ENCODE measurements at places on chromosomes 7 and 10.

GRCh38 chr10:133324857-133325260 is 11.8 kb downstream of the CALY start:
- peak; percentile 47 for DNase-seq

DNA sequence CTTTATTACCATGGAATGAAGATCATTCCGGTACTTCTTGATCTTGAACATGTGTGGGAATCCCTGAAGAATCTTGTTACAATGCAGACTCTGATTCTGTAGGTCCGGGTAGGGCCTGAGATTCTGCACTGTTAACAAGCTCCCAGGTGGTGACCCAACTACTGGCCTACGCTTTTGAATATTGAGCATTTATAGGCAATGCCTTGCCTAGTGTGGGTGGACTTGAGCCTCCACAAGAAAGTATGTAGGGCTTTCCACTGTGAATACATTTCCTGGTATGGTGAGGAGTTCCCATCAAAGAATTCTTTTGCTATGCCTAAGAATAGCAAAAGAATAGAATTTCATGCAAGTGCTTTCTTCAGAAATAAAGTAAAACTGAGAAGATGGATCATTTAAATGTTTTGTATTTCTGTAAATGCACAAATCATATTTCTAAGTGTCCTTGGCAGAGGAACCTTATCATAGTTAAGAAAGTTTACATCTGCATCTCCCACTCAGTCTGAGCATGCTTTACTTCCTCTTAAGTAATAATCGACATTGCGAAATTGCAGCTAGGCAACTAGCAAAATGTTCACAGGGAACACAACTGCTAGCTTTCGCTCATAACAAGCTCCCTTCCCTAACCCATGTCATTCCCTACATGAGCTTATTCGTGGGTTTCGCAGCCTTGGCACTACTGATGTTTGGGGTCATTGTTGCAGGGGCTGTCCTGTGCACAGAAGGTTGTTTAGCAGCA is 71.4 kb downstream of the AHR start:
- no peak for DNase-seq

GRCh38 chr7:158133515-158134271 is 453.9 kb downstream of the PTPRN2 start:
- DNase-seq, result no peak

- no peak for DNase-seq
Observed at GRCh38 chr7:101893341-101894082, 76.1 kb downstream of the CUX1 start.

GRCh38 chr7:29296421-29296820 is 101.8 kb downstream of the CHN2 start:
- no peak for DNase-seq

DNA sequence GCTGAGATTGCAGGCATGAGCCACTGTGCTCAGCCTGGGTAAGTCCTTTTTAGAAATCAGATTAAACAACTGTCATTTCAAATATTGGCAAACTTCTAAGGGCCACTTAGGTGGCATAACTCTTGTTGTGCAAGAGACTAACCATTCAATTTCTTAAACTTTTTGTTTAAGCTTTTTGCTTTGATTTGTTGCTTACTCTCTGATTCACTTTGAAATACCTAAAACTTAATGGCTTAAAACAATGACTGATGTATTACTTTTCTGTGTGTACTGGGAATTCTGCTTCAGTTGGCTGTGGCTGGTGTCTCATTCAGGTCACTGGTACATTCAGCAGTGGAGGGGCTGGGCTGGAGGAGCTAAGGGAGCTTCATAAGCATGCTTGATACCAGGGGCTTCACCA is 28.9 kb downstream of the ZNF25 start:
- DNase-seq, result no peak

DNA sequence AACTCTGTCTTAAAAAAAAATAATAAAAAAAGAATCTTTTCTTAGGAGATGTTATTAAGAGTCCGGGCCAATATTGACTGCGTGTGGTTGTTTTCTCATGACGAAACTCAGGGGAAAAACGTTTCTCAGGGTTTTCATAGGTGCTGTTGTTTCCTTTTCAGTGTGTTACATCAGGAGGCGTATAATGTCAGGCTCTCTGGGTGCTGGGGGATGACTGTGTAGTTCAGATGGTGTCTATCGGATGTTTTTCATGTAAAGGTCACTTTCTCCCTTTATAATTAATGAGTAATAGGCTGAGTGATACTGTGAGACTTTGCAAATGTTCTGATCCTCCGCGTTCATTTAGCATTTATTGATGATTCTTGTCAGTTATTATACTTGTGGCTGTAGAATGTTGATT is 84.1 kb downstream of the TAF3 start:
- no peak for DNase-seq

DNA sequence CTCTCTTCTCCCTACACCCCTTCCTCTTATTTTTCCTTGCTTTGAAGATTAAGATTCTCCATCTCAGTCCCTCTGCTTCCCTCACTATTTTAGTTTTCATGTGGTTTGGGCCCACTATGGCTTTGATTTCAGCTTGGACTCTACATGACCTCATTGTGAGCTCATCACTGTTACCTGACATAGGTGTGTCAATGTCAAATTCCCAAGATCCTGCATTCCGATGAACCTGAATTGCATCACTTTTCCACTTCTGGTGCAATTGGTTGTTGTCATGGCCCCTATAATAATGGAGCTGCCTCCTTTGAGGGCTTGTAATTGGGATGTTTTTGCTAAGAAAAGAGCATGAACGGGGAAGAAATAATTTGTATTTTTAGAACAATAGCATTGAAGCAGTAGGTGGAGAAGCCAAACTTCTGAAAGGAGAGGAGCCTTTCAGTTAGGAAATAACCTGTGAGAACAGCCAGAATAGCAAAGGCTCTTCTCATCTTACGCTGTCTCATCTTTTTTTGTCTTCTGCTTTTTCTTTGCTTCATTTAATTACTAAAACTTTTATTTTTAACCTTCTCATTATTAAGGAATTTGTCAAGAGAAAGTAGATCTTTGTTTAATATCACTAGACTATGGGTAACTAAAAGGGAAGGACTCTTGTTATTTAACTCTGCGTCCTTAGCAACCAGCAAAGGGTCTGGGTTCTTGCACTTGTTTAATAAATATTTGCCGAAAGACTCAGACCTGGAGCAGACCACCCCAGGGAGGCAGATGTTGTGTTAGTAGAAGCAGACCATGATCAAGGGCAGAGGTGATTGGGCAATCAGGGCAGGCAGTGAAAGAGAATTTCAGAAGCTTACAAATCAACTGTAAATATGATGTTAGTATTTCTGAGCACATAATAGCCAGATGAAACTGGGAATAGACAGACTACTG is 95.4 kb downstream of the TES start:
- DNase-seq, result no peak

- DNase-seq, result no peak
Observed at GRCh38 chr7:2660359-2661095, 27.5 kb upstream of the AMZ1 start.

- DNase-seq, result no peak
Observed at GRCh38 chr10:53675177-53675576, 902.6 kb upstream of the MBL2 start.

DNA sequence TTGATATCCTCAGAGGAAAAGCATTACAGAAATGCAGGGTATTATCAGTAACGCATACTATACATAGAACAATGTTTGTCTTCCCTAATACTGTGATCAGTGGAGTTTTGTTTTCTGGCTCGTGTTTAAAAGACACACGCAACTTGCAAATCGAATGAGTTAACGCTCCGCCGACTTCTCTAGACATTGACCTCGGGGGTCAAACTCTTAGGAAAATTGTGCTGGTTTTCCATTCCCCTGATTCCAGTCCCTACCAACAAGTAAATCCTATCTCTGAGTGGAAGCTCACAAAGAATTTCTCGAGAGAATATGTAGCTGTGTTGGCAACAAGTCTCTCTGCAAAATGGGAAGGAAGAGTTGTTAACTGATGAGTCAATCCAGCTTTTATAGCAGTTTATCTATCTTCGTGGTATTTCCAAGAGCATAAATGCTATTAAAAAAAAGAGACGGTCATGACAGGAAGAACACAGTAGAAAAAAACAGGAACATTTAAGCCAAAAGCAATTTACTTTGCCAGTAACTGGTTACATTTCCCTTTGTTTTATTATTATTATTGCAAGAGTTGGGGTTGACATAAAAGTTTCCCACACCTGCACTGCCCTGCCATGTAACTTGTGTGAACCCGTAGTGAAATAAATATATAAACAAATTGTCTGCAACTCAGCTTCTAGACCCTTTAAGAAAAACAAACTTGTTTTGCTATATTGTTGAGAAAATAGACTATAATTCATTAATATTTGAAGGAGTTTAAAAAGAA is 144.4 kb downstream of the ARID5B start:
- DNase-seq, result no peak

GRCh38 chr10:78507510-78508160 is 474.0 kb downstream of the RPS24 start:
- DNase-seq, result peak; percentile 84

- DNase-seq, result no peak
Observed at GRCh38 chr7:139431459-139431858, 52.0 kb downstream of the KLRG2 start.

DNA sequence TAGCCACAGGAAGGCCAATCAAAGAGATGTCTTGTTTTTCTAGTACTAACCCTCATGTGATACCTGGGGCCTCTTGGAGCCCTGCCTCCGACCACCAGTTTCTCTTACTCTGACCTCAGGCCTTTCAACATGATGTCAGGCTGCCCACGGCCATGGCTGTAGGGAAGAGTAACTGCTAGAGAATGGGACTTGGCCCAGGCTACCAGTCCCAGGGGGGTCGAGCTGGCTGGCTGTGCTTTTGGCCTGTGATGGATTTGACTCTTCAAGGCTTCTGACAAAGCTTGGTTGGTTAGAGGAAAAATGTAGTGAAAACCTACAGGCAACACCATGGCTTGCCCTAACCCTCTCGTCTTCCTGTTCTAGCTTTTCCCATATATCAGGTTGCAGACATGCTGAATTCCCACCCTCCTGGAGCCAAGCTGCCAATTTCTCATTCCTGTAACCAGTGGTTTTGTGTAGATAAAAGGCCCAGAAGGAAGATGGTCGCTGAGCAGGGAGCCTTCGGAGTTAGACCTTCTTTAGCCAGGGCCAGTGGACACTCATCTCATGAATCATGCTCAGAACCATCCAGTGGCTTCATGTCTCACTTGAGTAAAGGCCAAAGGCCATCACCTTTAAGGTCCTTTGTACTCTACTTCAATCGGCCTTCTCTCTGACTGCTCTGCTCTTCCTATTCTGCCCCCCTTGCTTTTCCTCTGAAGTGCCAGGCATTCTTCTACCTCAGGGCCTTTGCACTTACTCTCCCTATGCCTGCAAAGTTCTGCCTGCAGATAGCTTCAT is 19.7 kb downstream of the SUFU start:
- DNase-seq, result no peak

DNA sequence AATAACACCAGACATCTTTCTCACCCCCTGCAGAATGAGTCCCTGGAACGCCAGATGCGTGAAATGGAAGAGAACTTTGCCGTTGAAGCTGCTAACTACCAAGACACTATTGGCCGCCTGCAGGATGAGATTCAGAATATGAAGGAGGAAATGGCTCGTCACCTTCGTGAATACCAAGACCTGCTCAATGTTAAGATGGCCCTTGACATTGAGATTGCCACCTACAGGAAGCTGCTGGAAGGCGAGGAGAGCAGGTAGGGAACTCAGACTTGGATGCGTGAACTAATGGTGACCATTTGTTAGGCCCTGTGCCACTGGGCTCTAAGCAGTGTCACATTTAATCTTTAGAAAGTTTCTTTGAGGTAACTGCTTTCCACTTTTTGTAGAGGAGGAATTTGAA is 7.1 kb downstream of the VIM start:
- DNase-seq, result no peak

- no peak for DNase-seq
Observed at GRCh38 chr10:58414270-58415041, 29.2 kb downstream of the TFAM start.

DNA sequence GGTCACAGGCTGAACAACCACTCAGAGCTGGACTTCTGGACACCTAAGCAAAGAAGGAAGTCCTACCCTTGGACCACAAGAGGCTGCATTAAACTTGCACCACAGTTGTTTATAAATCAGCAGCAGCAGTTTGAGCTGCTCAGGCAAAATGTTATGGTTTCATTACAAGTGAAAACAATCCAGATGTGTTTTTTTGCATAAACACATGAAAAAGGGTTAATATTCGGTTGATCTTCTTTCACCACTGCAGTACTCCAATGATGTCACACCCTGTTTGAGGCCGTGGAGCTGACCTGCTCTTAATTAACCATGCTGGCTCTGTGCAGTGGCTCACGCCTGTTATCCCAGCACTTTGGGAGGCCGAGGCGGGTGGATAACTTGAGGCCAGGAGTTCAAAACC is 490.8 kb upstream of the CELF2 start:
- DNase-seq, result no peak

DNA sequence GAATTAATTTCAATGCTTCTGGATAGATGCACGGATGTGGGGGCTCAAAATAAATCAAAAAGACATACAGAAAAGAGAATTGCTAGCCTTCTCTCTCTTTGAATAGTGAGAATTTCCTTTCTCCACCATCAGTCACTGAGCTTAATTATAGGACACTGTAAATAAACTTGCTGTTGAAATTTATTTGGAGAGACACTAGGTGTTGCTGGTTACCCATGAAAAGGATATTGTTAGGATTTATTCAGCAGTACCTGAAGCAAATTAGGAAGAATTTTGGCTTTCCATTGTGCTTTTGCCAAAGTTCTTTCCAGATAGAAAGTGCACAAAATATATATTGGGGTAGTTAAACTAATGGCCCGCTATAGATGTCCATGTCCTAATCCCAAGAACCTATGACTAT is 27.6 kb downstream of the GCC1 start:
- DNase-seq, result no peak

DNA sequence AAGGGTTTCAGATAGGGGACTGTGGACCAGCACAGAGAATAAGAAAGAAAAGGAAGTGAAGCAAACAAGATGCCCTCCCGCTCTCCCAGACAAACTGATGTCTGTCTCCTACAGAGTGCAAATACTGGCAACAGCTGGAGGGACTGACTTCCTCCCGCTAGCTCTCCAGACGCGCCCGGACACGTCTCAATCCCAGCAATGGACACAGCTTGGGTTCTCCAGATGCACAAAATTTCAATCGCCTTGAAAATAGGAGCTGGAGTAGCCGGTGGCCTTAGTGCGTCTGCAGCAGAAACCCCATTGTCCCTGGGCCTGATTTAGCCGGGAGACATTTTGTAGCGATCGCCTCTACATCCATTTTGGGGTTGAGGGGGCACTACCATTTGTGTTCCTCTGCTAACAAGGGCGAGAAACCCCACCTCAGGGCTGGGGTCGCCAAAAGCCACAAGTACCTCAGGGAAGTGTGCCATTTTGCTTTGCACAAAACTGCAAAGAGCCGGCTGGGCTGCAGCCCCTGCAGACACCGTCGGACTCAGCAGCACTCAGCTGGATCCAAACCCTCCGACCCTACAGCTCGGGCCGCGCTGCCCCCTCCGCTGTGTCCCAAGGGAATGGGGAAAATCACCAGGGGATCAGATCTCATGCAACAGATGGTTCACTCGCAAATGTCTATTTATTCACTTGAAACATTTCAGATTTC is 5.9 kb downstream of the CPA2 start:
- DNase-seq, result no peak

- peak; percentile 87 for DNase-seq
Observed at GRCh38 chr7:1065585-1066241, 21.4 kb downstream of the GPR146 start.

GRCh38 chr7:18975689-18976280 is 141.7 kb downstream of the TWIST1 start:
- DNase-seq, result no peak

- DNase-seq, result no peak
Observed at GRCh38 chr7:39908141-39908540, 41.9 kb upstream of the CDK13 start.

- no peak for DNase-seq
Observed at GRCh38 chr7:17946591-17946990, 6.3 kb upstream of the SNX13 start.

- no peak for DNase-seq
Observed at GRCh38 chr7:1096156-1097119, 8.5 kb downstream of the GPER1 start.

Data from retina (tissue), 1 donor.